ENCODE measurements at places on chromosomes 12 and 14.

GRCh38 chr14:32352631-32353030 lies 23.5 kb downstream of the AKAP6 start:
- DNase-seq: no peak

DNA sequence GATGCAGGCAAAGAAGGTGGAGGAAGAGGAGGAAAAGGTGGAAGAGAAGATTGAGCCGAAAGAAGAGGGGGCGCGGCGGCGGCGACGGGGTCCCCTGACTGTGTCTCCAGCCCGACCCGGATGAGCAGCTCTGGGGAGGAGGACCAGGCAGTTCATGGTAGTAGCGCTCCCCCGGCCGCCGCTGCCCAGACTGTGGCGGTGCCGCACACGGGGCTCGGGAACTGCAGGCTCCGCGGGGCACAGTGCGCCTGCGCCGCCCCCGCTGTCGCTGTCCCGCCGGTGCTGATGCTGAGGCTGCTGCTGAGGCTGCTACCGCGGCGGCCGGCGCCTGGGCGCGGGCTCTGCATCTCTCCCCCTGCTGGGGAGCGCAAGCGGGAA lies at the start of gene KCNH5:
Gene KCNH5 (minus strand): TSS at position 225 of the 378 bp plus-strand sequence. CDS start 272 bp downstream, outside the sequence.
- DNase-seq: no peak

DNA sequence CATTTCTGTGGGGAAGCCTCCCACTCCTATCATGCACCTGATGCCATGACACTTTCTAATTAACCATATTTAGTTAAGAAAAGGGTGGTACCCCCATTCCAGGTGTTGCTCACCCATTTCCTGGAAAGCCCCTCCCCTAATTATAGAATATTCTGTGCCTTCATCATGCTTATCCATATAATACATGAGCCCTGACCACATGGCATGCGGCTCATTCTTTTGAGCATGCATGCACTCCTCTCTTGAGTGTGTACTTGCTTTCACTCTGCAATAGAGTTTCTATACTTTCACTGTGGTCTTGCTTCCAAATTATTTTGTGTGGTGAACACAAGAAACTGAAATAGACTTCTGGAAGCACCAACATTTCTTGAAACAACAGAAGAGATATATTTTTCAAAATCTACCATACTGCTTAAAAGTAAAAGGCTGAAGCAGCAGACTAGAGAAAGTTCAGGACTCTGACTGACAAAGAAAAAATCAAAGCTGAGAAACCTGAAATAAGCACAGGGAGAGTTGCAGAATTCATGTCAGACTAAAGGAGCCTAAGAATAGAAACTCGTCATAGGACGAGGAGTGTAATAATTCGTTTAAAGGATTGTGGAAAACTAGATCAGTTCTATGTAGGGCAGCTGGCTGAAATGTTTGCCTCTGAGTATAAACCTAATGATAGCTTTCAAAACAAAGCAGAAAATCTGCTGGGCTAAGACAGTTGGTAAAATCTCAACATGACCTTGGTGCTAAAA lies 144.8 kb downstream of the KITLG start:
- DNase-seq: no peak

GRCh38 chr14:97993508-97994019 lies 1196.4 kb downstream of the VRK1 start:
- DNase-seq: no peak

- DNase-seq: no peak
Measured at GRCh38 chr12:112413855-112414625, 4.6 kb upstream of the RPL6 start.

DNA sequence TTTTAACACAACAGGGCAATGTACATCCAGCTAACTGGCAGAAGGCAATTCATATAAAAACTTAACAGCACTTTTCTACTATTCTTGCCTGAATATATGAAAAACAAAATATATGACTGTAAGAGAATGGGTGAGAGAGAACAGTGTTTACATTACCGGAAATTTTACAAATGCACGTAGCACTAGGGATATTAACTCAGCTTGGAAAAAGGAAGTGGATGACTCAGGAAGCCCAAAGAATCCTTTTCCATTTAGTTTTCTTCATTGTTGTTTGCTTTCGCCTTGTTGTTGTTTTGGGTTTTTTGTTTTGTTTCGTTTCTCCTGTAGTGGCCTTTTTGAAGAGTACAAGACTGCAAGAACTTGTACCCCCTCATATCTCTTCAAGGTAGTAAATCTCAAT lies 295.5 kb downstream of the EGLN3 start:
- DNase-seq: no peak

DNA sequence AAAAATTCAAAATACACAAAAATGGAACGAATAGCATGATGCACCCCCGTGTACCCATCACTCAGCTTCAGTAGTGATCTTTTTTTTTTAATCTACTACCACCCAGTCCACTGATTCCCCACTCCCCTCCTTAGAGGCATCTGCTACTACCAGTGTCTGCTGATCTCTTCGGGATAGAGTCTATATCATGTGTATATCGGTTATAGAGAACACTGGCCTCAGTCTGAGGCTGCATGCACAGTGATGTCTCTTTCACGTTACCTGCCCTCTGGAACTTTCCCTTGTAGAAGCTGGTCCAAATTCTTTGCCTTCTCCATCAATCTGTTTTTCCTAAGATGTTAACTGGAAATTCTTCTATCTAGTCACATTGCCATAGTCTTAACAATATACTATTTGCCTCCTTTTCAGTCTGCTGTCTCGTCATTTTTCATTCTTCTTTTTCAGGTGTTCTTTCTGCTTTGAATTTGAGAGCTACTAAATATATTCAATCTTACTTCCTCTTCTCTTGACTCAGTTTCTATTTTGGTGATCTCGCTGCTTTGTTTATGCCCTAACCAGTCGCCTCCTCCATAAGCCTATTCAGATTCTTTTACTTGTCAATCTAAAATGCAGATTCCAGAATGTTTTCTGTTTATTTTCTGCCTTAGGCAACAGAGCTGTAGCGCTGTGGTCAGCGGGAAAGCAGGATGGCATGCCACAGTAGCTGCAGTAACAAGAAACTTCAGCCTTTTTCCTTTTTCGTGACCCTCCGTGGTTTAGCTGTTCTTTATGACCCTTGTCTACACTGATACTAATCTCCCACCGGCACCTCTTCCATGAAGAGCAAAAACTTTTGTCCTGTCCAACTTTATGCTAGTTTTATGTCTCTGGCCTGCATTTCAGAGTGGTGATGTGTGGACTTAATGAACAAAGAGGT lies 67.0 kb downstream of the FBXW8 start:
- DNase-seq: no peak

DNA sequence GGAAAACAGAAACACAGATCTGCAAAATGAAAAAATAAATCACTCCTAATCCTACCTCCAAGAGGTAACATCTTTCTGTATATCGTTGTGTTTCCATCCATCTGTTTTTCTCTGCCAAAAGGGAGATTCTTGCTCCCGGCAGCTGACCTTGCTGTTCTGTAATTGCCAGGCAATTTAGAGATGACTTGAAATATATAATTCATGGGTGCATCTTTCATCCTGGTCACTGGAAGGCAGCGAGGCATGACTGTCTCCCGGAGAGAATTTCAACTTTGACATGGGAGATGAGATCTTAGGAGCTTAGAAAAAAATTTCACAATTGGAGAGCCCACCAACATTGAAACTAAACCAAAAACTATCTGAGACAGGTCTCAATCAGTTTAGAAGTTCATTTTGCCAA lies 53.0 kb downstream of the WSCD2 start:
- DNase-seq: no peak

DNA sequence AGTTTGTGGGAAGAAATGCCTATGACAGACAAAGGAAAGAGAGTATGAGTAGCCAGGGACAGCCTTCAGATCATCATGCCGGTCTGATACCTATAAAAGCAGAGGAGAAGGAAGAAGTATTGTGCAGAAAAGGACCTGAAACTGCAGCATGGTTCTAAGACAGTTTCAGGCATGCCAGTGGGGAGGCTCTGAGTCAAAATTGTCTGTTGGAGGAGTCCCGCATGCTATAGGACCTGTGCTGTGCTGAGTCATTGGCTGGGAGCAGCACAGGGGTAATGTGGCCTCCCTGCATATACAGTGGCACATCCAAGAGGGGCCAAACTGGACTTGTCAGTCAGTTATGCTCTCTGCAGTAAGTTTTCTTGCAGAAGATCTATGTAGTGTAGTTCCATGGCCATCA lies 40.7 kb downstream of the NEUROD4 start:
- no peak for DNase-seq

DNA sequence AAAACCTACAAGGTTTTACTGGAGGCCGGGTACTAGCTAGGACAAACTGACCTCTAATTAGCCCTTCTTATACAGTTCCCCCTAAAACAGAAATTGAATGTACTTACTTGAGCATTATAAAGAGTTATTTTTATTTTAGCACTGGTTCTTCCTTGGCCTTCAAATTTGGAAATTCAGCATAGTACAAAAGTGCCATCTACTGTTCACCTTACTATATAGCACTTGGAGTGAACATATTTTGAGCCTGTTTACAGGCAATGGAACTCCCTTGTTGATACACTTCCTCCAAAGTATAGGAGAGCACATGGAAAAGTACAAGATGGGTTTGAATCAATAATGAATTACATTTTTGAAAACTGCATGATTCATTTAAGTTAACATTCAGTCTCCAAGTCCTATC lies 3.9 kb upstream of the POC1B start:
- DNase-seq: no peak

- no peak for DNase-seq
Measured at GRCh38 chr14:69291396-69291795, 31.4 kb downstream of the GALNT16 start.

DNA sequence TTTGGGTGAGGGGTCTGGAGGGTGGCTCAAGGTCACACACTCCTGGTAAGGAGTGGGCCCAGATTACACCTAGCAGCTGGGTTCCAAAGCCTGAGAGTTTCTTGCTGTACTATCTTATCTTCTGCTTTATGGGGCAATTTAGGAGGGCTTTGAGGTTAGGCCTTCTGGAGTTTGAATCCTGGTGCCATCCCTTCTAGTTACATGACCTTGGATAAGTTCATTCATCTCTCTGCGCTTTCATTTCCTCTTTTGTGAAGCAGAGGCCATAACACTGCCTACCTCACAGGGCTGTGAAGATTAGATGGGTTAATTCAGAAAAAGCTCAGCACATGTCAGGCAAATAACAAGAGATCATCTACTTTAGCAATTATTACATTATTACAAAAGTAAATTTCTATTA lies 7.4 kb upstream of the KRT77 start:
- DNase-seq: no peak

All from activated CD8-positive, alpha-beta memory T cell treated with anti-CD3 and anti-CD28 coated beads for 4 hours (primary cell).